ENCODE measurements at places on chromosomes 2 and 18.

DNA sequence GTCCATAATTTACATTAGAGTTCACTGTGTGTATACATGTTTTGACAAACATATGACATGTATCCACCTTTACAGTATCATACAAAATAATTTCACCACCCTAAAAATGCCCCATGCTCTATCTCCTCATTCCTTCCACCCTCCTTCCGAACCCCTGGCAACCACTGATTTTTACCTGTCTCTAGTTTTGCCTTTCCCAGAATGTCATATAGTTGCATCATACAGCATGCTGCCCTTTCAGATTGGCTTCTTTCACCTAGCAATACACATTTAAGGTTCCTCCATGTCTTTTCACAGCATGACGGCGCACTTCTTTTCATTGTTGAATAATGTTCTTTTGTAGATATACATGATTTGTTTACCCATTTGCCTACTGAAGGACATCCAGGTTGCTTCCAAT lies 10.4 kb downstream of the LRPPRC start:
- no peak for DNase-seq

- no peak for DNase-seq
Observed at GRCh38 chr2:207091928-207092327, 73.8 kb downstream of the KLF7 start.

GRCh38 chr2:19416083-19416482 lies 57.7 kb upstream of the OSR1 start:
- no peak for DNase-seq

- DNase-seq = no peak
Observed at GRCh38 chr2:83972128-83972527, 487.0 kb downstream of the SUCLG1 start.

DNA sequence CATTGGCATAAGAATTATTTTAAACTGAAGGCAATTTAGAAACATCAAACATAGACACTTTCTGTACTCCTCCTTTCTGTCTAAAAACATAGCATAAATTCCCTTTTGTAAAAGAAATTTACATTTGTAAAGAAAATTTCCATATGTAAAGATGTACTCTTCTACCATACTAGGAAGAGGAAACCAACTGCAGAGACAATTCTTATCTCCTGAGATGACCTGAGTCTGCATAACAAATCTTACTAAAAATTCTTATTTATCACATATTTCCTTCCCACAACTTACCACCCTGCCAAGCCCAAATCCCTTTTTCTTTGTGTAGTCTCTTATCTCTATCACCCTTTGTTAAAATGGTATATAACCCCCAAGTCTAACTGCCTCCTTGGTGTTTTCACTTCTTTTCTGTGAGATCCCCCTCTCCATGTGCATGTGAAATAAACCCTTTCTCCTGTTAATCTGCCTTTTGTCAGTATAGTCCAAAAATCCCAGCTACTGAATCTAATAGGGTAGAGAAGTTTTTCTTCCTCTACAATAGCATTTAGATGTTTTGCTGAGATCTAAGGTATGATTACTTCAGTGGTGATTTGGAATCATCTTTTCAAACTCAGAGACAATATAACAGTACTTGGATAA lies 81.0 kb downstream of the CHN1 start:
- DNase-seq = no peak

- DNase-seq = no peak
Observed at GRCh38 chr2:169683425-169684134, 10.6 kb downstream of the CFAP210 start.

DNA sequence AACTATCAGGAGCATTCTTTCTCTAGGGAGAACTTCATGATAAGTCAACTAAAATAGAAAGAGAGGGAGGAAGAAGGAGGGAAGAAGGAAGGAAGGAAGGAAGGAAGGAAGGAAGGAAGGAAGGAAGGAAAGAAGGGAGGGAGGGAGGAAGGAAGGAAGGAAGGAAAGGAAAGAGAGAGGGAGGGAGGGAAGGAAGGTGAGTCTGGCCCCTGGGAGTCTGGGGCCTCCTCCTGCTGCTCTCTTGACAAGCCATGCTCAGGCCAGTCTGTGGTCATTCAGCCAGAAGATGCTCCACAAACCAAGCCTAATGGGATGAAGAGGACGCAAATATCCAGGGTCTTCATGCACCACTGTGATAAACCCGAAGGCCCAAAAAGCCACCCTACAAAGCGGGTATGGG lies 216.4 kb upstream of the AGAP1 start:
- DNase-seq = no peak

GRCh38 chr2:193141-193671 lies 70.6 kb downstream of the SH3YL1 start:
- DNase-seq = no peak

GRCh38 chr2:231680992-231681852 lies 27.1 kb upstream of the PTMA start:
- peak; percentile 71 for DNase-seq

- DNase-seq = no peak
Observed at GRCh38 chr18:58393295-58393694, 235.6 kb downstream of the ALPK2 start.

- DNase-seq = no peak
Observed at GRCh38 chr2:83394134-83394904, 1064.8 kb downstream of the SUCLG1 start.

- no peak for DNase-seq
Observed at GRCh38 chr2:618005-618404, 59.2 kb downstream of the TMEM18 start.

- no peak for DNase-seq
Observed at GRCh38 chr2:238164906-238165287, 6.1 kb downstream of the ERFE start.

Measured in DMS79 (cell line).